Effector memory CD4-positive, alpha-beta T cell (primary cell): ENCODE measurements at places on chromosomes 5 and 9.

DNA sequence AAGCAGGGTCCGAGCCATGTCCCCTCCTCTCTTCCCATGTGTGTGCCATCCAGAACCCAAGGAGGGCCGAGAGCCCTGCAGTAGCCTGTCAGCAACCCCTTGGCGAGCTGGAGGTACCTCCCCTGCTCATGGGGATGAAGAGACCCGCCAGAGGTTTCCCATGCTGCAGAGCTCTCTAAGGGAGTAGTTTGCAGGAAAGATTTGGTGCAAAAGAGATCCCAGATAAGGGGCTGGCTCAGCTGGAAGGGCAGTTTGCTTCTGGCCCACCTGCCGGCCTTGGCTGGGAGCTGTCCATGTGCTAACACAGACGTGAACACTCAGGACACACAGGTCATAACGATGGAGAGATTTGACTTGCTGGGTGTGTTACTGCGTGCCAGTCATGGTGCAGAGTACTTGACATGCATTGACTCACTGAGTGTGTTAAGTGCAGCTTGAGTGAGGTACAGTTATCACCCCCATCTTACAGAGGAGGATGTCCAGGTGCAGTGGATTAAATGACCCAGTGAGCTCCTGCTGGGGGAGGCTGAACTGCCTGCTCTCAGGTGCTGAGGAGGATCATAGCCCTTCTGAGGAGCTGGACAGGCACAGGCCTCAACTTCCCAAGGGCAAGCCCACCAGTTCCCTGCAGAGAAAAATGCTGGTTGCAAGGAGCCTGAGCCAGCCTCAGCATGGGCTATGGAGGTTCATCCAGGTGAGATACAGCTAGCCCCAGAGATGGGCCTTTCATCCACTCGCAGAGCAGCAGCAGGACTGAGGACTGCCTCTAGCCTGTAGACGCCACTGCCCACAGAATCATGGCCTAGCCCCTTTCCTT is 6.3 kb upstream of the SLC25A48 start:
- H3K4me3 ChIP-seq, result no peak overlapping the region
- no peak for DNase-seq
- H3K36me3 ChIP-seq, result no peaks in the 10 kb centered on the region
- no peaks in the 10 kb centered on the region for H3K27me3 ChIP-seq
- no peak overlapping the region for H3K27ac ChIP-seq

DNA sequence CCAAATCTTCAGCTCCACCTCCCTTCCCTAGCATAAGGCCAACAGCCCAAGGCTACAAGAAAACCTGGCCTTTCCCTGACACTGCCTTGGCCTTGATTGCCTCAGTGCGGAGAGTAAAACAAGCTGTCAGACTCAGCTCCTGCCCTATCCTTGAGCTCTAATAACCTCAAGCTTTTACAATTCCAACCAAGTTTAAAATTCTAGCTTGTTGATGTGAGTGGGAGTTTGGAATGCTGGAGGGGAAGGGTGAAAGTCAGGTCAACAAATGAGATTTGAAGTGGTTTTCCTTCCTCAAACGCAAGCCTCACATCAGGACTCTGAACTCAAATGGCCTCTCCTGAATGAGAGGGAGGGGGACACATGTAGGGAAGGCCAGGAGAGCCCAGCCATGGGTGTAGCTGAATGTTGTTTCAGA is 197.0 kb upstream of the VLDLR start:
- DNase-seq, result no peak
- no peak overlapping the region for H3K4me3 ChIP-seq
- H3K36me3 ChIP-seq, result no peaks in the 10 kb centered on the region

DNA sequence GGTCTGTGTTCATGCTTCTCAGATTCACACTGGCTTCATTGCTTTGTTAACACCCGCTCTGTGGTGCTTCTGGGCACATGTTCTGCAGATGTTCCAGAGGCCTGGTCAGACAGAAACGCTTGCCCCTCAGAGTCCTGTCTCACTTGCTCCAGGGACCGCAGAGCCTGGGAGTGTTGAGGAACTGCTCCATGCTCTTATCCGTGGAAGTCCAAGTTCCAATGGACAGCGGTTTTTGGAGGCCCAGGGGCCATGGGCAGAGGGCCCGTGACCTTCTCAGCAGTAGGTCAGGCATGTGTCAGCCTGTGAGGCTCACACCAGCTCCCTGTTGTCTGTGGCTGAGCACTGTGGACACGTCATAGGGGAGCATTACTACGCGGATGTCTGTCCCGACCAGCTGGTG is 364.7 kb upstream of the IRX1 start:
- no peaks in the 10 kb centered on the region for H3K36me3 ChIP-seq
- no peaks in the 10 kb centered on the region for H3K4me1 ChIP-seq
- H3K4me3 ChIP-seq, result no peak overlapping the region
- H3K27me3 ChIP-seq, result no peaks in the 10 kb centered on the region
- no peak for DNase-seq

- H3K36me3 ChIP-seq, result no peaks in the 10 kb centered on the region
- no peak for DNase-seq
- H3K4me3 ChIP-seq, result no peak overlapping the region
- peaks cover 12% of the 10 kb centered on the region for H3K4me1 ChIP-seq
- H3K27me3 ChIP-seq, result no peaks in the 10 kb centered on the region
- H3K27ac ChIP-seq, result no peak overlapping the region
Observed at GRCh38 chr9:133737071-133737773, 930 bp downstream of the SARDH start.

- H3K4me1 ChIP-seq, result no peaks in the 10 kb centered on the region
- DNase-seq, result no peak
- H3K36me3 ChIP-seq, result no peaks in the 10 kb centered on the region
- no peak overlapping the region for H3K4me3 ChIP-seq
- H3K27ac ChIP-seq, result no peak overlapping the region
- no peaks in the 10 kb centered on the region for H3K27me3 ChIP-seq
Observed at GRCh38 chr5:136066661-136067271, 38.0 kb downstream of the TGFBI start.

DNA sequence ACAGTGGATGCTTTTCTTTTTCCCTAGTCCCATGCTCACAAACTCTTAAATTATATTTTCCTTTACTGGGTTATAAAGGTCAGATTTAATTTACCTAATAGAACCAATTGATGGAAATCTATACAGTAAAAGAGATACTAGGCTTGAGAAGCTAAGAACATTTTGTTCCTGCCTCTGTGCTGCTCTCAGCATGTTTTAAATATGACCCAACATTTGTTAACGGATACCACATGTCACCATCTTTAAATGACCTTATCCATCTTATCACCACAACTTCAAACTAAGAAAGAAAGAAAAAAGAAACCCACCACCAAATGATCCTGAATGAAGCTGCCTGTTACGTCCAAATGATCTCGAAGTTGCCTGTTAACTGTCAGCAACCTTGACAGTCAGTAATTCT is 334.7 kb upstream of the ZNF608 start:
- no peak overlapping the region for H3K4me3 ChIP-seq
- no peaks in the 10 kb centered on the region for H3K4me1 ChIP-seq
- H3K27me3 ChIP-seq, result no peaks in the 10 kb centered on the region
- no peaks in the 10 kb centered on the region for H3K36me3 ChIP-seq

- H3K4me3 ChIP-seq, result no peak overlapping the region
- H3K4me1 ChIP-seq, result no peaks in the 10 kb centered on the region
- DNase-seq, result no peak
Observed at GRCh38 chr9:108634204-108634603, 221.6 kb downstream of the ACTL7B start.

- no peak overlapping the region for H3K4me3 ChIP-seq
- no peak for DNase-seq
- H3K36me3 ChIP-seq, result no peaks in the 10 kb centered on the region
- H3K4me1 ChIP-seq, result no peaks in the 10 kb centered on the region
- no peak overlapping the region for H3K27ac ChIP-seq
Observed at GRCh38 chr9:91741522-91741921, 208.5 kb downstream of the ROR2 start.

GRCh38 chr9:131709771-131710431 is 30.0 kb downstream of the RAPGEF1 start:
- H3K4me1 ChIP-seq, result peaks cover 35% of the 10 kb centered on the region
- no peaks in the 10 kb centered on the region for H3K36me3 ChIP-seq
- DNase-seq, result peak; percentile 44

GRCh38 chr9:70083429-70083828 is 39.8 kb downstream of the MAMDC2 start:
- H3K4me1 ChIP-seq, result no peaks in the 10 kb centered on the region
- H3K27me3 ChIP-seq, result no peaks in the 10 kb centered on the region
- DNase-seq, result no peak
- no peak overlapping the region for H3K27ac ChIP-seq
- no peaks in the 10 kb centered on the region for H3K36me3 ChIP-seq

GRCh38 chr5:145161391-145161790 is 673.8 kb downstream of the PRELID2 start:
- no peaks in the 10 kb centered on the region for H3K27me3 ChIP-seq
- no peaks in the 10 kb centered on the region for H3K36me3 ChIP-seq
- H3K4me1 ChIP-seq, result no peaks in the 10 kb centered on the region
- H3K4me3 ChIP-seq, result no peak overlapping the region

DNA sequence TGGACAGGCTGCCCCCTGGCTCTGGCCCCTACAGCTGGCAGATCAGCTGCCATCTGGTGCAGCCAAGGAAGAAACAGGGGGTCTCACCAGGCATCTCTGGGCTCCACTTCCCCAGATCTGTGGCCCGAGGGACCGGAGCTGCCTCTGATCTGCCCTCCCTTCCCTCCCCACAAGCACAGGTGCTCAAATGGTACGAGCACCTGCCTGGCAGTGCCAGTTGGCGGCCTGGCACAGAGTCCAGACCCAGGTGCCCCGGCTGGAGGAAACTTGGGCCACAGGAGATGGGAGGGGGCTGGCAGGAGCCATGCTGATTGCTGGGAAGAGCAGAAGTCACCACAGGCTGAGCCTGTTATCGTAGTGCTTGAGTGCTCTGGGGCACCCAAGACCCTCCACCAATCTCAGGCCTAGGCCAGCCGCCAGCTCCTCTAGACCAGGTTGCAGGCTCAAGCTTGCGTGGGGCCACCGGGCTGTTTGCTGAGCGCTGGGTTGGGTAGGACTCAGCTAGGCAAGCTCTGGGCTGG is 5.0 kb upstream of the CAMK2A start:
- no peak overlapping the region for H3K27ac ChIP-seq
- no peak overlapping the region for H3K4me3 ChIP-seq
- no peaks in the 10 kb centered on the region for H3K27me3 ChIP-seq
- no peak for DNase-seq

GRCh38 chr9:71487061-71487460 is 281.3 kb downstream of the CEMIP2 start:
- no peaks in the 10 kb centered on the region for H3K4me1 ChIP-seq
- H3K27ac ChIP-seq, result no peak overlapping the region
- DNase-seq, result no peak
- no peak overlapping the region for H3K4me3 ChIP-seq

DNA sequence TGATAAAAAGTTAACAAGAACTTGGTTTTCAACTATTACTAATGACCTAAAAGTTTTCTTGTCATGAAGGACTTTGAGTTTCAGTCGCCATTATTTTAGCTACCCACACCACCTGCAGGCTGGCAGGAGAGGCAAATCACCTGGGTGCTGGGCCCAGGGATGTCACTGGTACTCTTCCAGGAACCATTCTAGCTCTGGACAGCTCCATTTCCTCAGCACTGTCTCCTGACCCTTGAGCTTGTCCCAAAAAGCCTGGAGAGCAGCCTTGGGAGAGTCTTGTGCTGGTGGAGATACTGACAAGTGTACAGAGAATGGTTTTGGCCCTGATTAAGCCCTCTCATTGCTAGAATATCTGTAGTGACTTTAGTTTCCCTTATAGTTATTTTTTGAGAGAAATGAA is 1924.1 kb upstream of the WWC1 start:
- DNase-seq, result no peak
- no peaks in the 10 kb centered on the region for H3K4me1 ChIP-seq
- no peak overlapping the region for H3K4me3 ChIP-seq
- H3K36me3 ChIP-seq, result no peaks in the 10 kb centered on the region

DNA sequence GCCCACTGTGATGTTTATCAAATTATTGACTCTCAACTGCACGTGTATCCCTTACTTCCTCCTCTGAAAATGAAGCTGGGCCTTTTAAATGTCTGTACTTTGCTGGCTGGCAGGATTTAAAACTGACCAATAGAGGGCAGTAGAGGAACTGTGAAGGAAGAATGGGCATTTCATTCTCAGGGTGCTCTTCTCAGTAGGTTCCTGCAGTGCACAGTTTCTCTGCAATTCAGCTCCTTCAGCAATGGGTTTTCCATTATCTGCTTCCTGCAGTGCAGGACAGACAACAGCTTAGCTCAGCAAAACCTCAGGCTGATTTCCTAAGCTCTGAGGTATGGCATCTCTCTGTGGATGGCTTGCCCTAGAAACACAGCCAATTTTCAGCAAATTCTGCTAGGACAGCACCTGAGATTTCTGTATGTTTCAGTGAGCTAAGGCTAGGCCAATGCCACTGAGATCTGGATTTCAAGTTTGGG is 298.4 kb upstream of the PRDM9 start:
- H3K27me3 ChIP-seq, result no peaks in the 10 kb centered on the region
- no peaks in the 10 kb centered on the region for H3K4me1 ChIP-seq

DNA sequence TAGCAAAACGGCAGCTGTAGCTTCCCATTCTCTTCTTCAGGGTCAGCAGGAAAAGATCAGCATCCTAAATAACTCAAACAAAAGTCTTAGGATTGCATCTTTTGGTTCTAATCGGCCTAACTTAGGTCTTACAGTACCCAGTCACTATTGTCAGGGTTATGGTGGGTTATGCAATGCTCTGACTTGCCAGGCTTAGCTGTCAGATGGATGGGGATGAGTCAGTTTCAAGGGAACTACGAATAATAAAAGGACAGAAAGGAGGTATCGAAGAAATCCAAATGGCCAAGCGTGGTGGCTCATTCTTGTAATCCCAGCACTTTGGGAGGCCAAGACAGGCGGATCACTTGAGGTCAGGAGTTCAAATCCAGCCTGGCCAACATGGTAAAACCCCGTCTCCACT is 46.5 kb downstream of the PPP1R2B start:
- H3K27me3 ChIP-seq, result no peaks in the 10 kb centered on the region
- H3K27ac ChIP-seq, result no peak overlapping the region
- no peaks in the 10 kb centered on the region for H3K36me3 ChIP-seq
- H3K4me1 ChIP-seq, result no peaks in the 10 kb centered on the region

GRCh38 chr9:21890696-21891095 is 88.3 kb downstream of the MTAP start:
- no peaks in the 10 kb centered on the region for H3K4me1 ChIP-seq
- no peak overlapping the region for H3K4me3 ChIP-seq
- no peak for DNase-seq
- no peak overlapping the region for H3K27ac ChIP-seq

DNA sequence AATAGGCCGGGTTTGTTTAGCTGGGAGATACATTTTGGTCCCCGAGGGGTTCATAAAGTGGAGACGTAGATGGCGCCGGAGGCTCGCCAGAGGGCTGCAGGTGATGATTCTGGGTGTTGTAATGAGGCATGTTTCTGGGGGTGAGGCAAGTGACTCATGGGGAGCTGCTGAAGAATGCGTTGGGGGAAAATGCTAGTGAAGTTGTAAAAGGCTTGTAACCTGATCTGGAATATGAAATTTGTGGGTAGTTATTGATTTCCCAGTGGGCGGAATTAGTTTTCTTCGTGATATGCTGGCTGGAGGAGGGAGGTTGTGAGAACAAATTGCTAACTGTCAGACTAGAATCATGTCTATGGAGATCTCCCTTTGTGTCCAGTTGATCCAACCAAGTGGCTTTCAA is 158.3 kb downstream of the DOCK2 start:
- no peak overlapping the region for H3K4me3 ChIP-seq
- no peaks in the 10 kb centered on the region for H3K27me3 ChIP-seq
- H3K27ac ChIP-seq, result no peak overlapping the region

- no peak for DNase-seq
- H3K27ac ChIP-seq, result no peak overlapping the region
- H3K4me3 ChIP-seq, result no peak overlapping the region
- no peaks in the 10 kb centered on the region for H3K27me3 ChIP-seq
Observed at GRCh38 chr5:158050421-158050820, 191.5 kb upstream of the CLINT1 start.
